Activated CD4-positive, alpha-beta T cell treated with anti-CD3 and anti-CD28 coated beads for 4 hours (primary cell): ENCODE measurements at places on chromosomes 7 and 10.

GRCh38 chr7:51081270-51081890 lies 235.2 kb downstream of the COBL start:
- DNase-seq = no peak

- DNase-seq = no peak
Measured at GRCh38 chr10:72830625-72831024, 62.9 kb upstream of the OIT3 start.

DNA sequence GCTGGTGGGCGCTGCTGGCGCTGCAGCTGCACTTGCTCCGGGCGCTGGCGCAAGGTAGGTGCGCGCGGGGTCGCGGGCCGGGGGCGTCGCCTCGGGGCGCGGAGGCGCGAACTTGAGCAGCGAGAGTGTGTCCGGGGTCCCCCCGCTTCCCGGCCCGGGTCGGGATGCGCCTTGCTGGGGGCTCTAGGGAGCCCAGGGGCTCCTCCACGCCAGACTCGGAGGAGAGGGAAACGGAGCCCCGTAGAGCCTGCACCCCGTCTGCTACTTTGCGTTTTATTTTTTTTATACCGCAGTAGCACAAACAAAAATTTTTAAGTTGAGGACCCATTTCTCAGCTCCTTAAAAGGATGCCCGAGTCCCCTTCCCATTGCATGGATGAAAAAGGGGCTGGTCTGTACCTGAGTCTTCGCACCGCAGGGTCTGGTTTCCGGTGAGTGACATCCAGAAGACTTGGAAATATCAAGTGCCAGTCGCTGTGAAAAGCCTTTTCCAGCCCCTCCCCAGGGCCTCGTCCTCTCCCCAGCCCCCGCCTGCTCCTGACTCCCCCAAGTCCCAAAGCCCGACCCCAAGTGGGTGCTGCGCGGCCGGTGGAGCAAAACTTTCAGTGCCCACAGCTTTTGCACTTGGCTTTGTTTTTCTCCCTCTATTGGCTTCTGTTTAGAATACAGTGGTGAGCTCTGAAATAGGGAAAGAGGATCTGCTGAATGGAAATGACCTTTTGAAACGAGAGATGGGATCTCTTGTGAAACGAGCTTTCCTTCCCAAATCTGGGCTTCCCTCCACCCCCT lies 973 bp downstream of the SDK1 start:
- DNase-seq = peak; percentile 3

DNA sequence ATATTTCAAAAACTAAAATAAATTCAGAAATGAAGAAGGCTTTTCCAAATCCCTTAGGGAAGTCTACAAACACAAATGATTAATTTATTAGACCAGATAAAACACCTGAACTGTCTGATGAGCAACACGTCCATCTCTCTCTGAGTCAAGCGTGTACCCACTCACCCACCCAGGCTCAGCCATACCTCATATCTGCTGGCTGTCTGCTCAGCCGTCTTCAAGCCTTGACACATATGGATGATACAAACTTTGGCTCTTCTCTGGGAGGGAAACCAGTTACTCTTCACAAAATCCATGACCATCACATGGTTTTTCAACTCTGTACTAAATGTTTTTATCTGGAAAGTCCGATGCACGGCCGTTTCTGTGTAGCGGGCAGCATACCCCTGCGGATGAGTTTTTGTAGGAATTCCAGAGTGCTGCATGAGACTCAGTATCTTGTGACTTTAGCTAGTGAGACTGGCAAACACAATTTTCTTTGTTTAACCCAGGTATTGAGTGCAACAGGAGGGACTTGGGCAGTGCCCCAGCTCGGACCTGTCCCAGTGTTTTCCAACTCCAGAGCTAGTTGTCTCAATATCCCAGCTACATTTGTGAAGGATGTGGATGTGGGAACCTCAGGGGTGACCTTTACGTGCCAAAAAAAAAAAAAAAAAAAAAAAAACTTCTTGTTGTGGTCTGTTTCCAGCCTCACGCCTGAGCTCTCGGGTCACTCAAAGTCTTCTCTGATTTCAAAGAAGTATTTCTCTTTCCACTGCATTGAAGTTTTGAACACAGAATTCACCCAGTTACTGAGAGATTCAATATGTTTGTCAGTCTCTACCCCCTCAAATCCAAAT lies at the start of gene C10orf90:
C10orf90 (minus strand) TSS at position 638 of the 839 bp plus-strand sequence; CDS start at position 425, 213 bp downstream.
- DNase-seq = no peak

GRCh38 chr7:10723832-10724231 lies 249.8 kb upstream of the PHF14 start:
- DNase-seq = no peak

GRCh38 chr7:22090512-22090911 lies 144.8 kb upstream of the CDCA7L start:
- DNase-seq = no peak

GRCh38 chr10:4108693-4109092 lies 323.7 kb upstream of the KLF6 start:
- no peak for DNase-seq

GRCh38 chr10:70584909-70585544 lies 17.5 kb downstream of the PRF1 start:
- no peak for DNase-seq

- peak; percentile 6 for DNase-seq
Measured at GRCh38 chr7:87628780-87629569, 777 bp downstream of the RUNDC3B start.

DNA sequence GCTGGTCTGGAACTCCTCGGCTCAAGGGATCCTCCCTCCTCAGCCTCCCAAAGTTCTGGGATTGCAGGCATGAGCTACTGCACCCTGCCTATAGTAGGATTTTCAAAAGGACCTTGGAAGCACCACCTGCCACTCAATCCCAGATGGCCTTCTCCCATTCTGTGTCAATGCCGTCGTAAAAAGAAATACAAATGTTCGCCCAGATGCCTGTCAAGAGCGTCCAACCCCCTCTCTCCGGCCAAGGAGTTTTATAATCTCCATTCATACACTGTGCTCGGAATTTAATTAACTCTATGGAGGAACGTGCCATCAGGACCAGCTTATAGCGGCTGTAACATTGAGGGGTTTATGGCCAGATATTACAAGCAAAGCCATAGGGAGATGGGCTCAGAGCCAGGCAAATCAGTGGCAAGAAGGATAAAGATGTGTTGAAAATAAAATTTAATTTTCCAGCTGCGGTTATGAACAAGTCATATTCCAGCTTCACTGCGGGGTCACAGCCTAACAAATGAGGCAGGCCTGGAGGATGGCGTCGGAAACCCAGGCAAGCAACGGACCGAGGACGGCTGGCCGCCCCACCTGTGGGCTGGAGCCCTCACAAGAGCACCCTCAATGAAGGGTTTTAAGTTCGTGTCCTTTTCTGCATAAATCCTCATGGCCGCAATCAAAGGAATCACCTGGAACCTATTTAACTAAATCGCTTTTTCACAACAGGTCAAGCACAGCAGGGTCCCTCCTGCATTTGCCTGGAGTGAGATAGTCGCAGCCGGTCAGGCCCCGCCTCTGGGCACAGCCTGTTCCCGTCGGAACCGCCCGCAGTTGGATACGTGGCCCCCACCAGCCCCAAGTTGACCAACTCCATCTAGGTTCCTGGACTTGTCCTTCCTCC lies 374.5 kb upstream of the FOXK1 start:
- DNase-seq = no peak

- DNase-seq = no peak
Measured at GRCh38 chr10:43794181-43794815, 145.6 kb upstream of the ZNF32 start.

DNA sequence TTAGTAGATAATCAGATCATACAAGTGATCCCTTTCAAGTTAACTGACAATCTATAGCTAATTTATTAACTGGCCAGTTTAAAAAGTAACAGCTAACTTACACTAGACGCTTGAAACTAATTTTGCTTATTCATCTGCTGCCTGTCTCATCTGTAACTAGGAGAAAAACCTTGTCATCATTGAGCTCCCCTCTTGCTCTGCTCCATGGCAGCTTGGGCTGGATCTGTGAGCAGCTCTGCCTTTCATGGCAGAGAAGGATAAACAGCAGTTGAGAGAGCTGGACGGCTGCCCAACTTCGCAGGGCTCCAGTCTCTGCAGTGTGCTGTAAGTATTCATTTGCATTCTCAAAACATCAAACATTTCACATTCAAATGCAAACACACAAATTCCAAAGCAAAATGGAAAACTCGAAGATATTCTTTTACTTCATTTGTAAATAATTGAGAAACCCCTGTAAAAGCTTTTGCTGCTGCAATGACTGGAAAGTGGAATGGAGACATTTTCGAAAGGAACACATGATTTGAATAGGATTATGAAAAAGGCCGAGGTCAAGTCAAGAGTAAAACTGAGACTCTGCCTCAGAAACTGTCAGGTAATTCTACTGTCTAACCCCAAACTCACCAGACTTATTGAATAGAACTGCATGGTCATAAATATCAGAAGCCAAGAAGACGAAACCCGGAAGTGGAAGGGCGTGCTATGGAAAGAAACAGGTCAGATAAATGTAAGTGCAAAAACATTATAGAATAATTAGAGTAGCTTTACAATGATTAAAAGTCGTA lies 17.6 kb downstream of the SLC35B4 start:
- no peak for DNase-seq

GRCh38 chr7:24346716-24347115 lies 62.7 kb downstream of the NPY start:
- DNase-seq = no peak

DNA sequence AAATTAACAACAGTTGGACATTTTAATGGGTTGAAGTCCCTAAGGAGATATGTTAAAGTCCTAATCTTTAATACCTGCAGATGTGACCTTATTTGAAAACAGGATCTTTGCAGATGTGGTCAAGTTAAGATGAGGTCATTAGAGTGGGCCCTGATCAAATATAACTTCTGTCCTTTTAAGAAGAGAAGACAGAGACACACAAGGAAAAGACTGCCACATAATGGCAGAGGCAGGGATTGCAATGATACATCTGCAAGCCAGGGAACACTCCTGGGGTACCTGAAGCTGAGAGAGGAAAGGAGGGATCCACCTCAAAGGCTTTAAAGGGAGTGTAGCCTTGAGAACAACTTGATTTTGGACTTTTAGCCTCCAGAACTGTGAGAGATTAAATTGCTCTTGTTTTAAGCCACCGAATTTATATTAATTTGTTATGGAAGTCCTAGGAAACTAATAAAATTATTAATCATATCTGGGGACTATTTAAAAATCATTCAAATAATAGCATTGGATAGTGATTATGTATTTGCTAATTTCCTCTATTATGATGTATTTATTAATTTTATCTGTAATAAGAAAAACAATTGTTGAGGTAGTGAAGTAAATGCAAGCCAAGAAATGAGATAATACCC lies 700.0 kb upstream of the PCDH15 start:
- no peak for DNase-seq

DNA sequence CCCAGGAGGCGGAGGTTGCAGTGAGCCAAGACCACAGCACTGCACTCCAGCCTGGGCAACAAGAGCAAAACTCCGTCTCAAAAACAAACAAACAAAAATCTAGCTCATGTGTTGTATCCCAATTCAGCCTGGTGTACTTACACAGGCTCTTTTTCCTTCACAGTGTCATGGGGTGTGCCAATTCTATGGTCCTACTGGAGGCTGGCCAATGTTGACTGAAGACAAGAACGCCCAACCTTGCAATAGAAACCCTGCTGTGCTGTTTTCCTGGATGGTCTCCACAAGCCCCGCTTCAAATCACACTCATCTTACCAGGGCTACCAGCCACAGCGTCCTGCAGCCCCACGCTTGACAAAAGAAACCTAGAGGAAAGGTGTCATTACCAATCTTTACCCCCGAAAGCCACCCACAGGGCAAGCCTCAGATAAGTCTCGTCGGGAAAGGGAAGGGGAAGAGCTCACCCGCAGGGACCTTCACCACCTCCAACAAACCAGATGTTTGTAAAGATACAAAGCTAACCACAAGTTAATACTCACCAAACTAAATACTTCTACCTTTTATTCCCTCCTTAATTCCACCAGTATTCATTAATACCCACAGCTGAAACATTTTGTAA lies 64.8 kb downstream of the TNS3 start:
- DNase-seq = no peak

- no peak for DNase-seq
Measured at GRCh38 chr7:136326045-136326609, 349.0 kb upstream of the MTPN start.

- DNase-seq = no peak
Measured at GRCh38 chr10:131576341-131577177, 265.0 kb upstream of the TCERG1L start.

DNA sequence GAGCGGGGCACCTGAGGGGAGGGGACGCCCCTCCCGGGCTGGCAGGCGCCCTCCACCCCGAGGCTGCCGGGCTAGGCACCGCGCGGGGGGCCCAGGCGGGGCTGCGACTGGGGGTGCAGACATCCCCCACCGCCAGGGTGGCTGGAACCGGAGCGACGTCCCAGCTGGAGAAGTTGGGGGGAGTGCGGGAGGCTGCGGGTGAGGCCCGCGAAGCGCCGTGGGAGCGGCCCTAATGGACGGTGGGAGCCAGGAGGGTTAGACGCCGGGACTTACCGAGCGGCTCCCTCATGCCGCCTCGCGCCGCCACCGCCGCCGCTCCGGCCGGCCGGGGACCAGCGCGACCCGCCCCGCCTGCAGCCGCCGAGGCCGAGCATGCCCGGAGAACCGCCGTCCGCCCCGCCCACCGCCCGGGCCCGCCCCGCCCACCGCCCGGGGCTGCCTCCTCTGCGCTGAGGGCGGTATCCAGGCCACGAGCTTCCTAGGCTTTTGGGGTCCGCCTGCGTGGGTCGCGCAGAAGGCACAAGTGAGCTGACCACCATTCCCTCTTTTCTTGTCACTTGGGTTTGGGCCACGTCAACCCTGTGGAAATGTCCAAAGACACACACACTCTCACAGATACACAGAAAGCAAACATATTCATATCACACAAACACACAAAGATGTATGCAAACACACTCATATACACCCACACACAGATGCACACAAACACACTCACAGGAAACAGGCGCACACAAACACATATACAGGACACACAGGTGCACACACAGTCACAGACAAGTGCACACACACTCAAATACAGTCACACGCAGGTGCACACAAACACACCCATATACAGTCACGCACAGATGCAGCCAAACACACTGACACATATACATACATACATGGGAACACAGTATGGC lies at the start of gene JCAD:
JCAD (minus strand) TSS at position 378 of the 899 bp plus-strand sequence. CDS start 11,774 bp downstream, outside the sequence.
- DNase-seq = peak; percentile 12

DNA sequence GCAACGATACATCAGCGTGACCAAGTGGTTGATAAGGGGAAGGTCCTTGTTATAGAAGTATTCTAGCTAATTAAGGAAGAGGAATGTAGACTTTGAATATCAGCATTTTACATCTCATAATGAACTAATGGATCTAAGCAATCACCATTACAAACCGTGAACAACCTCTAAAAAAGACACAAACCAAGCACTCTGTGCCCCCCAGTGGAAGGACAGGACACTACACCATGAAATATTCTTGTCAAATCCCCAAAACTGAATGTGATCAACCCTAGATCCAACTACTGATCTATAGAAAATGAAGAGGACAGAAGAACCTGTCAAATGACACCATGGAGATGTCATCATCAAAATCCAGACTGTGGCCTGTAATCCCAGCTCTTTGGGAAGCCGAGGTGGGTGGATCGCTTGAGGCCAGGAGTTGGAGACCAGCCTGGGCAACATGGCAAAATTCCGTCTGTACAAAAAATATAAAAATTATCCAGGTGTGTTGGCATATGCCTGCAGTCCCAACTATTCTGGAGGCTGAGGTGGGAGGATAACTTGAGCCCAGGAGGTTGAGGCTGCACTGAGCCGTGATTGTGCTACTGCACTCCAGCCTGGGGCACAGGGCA lies 111.3 kb upstream of the CARD11 start:
- peak; percentile 73 for DNase-seq

GRCh38 chr7:132738254-132738653 lies 162.0 kb upstream of the PLXNA4 start:
- no peak for DNase-seq

GRCh38 chr7:99140813-99141212 lies 3.1 kb downstream of the SMURF1 start:
- no peak for DNase-seq

GRCh38 chr10:32955790-32956189 lies 2.2 kb downstream of the ITGB1 start:
- DNase-seq = no peak

- no peak for DNase-seq
Measured at GRCh38 chr10:83725567-83725966, 413.7 kb upstream of the GHITM start.
